ENCODE measurements at places on chromosomes 7 and 10.

GRCh38 chr10:739403-739802, 49.9 kb upstream of the DIP2C start:
- no peak for DNase-seq

- no peak for DNase-seq
Measured at GRCh38 chr7:14009453-14010418, 20.3 kb upstream of the ETV1 start.

DNA sequence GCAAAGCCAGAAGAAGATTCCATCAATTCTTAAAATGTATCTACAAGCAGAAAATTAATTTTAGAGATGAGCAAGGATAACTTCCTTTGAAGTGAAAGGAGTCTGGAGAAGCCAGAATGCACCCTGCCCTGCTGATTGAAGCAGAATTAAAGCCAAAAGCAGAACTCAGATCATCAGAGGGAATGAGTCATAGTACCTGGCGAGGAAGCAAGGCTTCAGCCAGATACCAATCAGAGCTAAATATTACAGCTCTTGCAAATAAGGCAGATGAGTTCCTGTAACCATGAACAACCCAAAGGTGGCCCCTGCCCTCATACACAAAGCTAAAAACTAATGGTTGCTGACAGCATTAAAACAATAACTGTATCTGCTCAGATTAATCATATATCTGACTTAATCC, 10.4 kb downstream of the HTR7 start:
- no peak for DNase-seq

- DNase-seq = no peak
Measured at GRCh38 chr10:76125900-76126299, 694.5 kb downstream of the LRMDA start.

DNA sequence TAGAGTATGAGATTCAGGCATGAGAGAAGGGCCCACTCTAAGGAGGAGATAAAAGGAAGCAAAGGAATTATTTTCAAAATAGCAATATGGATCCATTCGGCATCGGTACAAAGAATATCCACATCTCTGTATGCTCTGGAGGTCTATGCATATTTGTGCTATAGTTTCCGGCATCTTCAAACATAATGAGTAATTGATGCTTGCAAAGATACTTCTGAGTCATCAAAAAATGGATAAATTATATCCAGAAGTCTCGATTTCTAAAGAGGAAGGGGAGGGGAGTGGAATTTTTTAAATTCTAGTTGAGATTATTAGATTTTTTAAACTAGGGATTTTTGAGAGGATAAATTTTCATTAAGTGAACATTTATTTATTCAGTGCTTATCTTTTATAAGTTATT, 72.9 kb upstream of the KIAA1217 start:
- DNase-seq = no peak

- no peak for DNase-seq
Measured at GRCh38 chr10:94963901-94964300, 25.4 kb downstream of the CYP2C9 start.

GRCh38 chr7:112149734-112150133, 56.5 kb downstream of the DOCK4 start:
- DNase-seq = no peak

DNA sequence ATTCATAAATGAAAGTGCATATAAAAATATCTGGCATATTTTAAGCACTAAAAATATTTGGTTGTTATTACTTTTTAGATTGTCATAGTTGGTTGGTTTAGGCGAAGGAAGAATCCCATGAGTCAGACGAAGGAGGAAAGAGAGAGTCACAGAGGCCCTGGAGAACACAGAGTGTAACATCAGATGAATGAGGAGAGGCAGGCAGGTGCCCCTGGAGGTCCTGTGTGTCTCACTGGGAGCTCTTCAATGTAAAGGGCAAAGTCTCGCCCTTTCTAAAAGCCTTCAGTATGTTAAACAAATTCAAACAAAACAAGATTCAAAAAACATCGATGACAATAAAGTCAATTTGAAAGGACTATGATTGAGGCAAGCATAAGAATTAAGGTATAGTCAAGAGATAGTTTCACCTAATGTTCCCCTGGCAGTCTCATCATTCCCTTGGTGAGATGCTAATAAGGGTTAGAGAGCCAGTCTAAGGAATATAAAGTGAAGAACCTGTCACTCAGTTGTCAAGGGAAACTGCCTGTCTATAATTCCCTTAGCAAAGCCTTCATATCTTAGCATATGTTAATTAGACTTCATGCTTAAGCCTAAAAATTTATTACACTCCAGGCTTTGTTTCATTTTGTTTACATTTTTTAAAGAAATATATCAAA, 194.3 kb downstream of the TPK1 start:
- DNase-seq = no peak

Data from stimulated activated CD4-positive, alpha-beta T cell treated with anti-CD3 and anti-CD28 coated beads, Interleukin-4, amount 100 ng/mL, for 24 hours (primary cell).